ENCODE measurements at places on chromosomes 11 and 22.

GRCh38 chr11:66011785-66012303 is at the start of gene CST6:
CST6 (plus strand) TSS chr11:66012008; CDS start chr11:66012045, 37 bp downstream.
- peak; percentile 35 for DNase-seq

DNA sequence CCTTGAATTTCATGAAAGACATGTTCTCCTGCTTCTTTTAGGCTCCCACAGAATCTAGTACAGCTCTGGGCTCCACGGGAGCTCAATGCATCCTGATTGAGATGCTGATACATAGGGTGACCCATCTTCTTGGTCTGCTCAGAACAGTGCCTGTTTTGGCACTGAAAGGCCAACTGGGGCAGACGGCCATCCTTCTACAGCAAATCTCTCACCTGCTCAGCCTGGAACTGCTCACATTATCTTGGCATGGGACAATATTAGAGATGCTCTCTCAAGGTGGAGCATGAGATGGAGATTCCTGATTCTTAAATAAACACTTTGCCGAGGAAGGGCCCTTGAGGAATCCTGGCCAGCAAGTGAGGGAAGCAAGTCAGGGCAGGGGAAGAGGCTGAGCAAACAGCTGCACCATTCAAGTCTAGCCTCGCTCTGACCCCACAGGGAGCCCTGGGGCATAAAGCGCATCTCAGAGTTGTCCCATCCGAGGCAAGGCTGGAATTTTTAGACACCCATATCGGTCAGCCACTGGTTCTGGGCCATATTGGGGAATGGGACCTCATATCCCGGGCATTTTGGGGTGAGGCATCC is 58.4 kb upstream of the CSNK2A3 start:
- DNase-seq = no peak

DNA sequence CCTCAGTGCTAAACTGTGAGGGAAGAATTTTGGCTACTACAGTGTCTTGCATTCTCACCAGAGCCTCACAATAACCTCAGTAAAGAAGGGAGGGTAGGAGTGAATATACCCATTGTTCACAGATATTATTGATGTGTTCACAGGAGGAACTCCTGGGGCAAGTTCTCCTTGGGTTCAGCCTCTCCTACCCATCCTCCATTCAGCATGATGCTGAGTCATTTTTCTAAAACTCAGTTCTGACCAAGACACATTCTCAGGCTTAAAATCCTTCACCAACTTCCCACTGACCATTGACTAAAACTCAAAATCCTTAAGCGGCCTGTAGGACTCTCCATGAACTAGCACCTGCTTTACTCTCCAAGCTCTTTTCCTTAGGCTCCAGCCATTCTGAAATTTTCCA is 48.7 kb downstream of the SYTL2 start:
- DNase-seq = no peak

GRCh38 chr11:71476926-71477640 is 24.1 kb downstream of the NADSYN1 start:
- DNase-seq = no peak

DNA sequence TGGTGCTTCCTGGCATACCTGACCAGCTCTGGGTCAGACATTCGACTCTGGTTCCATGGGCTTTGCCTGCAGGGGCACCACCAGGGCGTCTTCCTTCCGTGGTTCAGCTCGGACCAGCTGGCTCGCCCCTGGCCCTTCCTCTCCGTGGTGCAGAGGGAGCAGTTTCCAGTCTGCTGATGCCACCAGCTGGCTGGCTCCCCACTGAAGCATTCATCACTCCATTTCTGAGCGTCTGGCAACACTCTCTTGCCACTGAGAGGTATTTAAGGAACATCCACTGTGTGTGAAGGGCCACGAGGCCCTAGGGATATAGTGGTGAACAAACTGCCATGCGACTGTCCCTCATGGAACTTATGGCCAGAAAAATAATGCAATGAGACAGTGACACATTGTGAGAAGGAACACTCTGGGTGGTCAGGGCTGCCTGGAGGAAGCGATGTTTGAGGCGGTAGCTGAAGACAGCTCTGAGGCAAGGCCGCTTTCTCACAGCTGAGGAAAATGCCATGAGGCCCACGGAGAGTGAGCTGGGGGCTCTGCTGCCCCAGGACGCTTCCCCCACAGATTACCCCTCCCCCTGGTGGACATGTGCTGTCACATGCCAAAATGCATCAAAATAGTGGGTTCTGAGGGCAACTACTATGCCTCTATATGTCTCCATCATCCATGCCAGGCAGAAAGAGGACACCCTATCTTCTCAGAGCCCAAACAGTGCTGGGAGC is 44.9 kb upstream of the ARFGAP3 start:
- DNase-seq = no peak

DNA sequence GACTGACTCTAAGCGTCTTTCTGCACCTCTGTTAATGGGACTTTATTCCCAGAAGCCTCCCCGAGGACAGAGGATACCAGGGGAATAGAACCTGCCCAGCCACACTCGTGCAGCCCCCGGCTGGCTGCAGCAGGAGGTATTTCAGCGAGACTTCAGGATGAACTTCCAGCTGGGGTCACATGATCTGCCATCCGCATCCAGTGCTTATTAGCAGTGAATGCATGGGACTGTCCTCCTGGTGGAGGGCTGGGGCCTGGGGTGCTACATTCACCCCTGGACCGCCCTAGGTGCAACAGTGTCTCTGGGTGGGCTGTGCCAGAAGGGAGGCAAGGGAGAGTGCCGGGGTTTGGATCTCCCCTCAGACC is 1.6 kb downstream of the DUSP8 start:
- DNase-seq = no peak

GRCh38 chr11:44857490-44858090 is 93.1 kb downstream of the TP53I11 start:
- DNase-seq = no peak

DNA sequence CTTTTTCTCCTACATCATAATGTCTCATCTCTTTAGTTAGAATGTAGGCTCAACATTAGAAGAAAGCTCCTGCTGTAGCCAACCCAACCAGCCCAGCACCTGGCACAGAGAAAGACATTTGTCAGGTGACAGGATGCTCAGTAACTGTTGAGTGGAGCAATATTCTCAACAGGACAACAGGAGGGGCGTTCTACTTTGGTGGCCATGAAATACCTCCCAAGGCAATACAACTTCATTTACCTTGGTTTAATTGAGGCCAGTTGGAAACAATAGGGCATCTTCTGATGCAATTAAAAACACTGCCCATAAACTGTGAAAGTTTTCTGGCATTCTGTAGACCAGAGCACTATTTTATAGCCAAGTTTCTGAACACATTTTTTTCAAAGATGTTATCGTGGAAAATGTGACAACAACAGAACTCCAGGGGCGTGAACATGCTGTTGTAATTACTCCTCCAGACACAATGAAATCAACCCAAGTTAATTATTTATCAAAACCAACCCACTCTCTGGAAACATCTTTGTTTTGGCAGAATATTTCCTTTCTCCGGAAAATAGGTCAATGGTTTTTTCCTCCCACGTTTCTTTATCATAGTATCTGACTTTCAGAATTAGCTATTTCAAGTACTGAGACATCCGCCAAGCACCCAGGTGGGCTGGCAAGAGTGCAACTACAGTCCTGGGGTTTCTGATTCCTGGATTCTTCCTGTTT is 538.1 kb downstream of the SOX6 start:
- DNase-seq = no peak

DNA sequence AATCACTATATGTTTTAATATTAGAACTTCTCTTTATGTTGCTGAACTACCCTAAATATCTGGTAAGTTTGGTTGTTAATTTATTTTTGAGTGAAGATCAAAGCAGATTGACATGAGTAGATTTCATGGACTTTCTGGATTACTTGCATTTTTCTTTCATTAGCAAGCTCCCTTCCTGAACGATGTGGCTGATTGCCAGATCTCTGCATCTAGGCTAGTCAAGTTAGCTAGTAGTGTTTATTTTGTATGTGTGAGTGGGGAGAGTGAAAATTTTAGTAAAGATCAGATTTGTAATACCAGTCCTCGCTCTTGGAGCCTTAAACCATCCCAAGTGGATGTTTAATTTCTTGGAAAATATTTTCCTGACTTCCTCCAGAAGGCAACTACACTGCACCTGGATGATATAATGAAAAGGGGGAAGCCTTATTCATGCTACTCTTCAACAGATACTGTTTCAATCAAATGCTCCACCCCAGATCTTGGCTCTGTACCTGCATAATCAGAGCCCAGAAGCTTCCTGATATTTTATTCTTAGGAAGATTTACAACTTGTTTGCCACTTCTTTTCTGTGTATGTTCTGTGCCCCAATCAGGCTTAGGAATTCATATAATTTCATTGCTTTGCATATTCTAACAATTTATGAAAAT is 143.2 kb upstream of the GRIA4 start:
- peak; percentile 66 for DNase-seq

DNA sequence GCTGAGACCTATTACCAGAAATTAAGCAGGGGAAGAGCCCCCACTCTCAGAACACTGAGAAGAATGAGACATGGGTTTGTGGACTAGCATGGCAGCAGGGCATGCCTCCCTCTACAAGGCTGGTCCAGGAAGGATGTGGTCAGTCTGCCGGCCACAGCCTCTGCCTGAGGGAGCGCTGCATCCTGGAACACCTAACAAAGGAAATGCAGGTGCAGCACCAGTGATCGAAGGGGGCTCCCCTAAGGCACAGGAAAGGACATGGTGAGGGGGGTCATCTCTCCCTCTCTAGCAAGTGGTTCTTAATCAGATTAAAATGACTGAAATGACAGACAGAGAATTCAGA is 40.6 kb upstream of the ARL14EP start:
- DNase-seq = no peak

GRCh38 chr22:24319451-24319850 is 48.8 kb downstream of the SPECC1L start:
- DNase-seq = no peak

- no peak for DNase-seq
These were observed 132.4 kb downstream of the RBFOX2 start for GRCh38 chr22:35896111-35896705.

DNA sequence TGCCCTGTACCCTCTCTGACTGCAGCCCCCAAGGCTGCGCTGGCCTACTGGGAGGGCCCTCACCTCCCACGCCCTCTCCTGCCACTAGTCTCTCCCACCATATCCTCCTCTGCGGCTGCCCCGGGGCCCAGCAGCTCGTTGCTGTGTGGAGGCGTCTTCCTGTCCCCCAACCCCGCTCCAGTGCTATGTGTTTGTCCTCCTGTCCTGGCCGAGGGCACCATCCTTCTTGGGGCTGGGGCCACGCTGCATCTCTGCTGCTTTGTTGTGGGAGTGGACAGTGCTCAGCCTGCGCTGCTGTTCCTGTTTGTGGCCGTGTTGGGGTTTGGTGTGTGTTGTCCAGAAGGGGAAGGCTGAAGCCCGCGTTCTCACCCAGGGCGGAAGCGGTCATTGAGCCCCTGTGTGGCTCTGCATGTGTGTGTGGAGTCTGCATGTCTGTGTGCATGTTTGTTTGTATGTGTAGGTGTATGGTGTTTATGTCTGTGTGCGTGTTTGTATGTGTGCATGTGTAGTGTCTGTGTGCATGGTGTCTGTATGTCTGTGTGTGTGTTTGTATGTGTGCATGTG is 15.7 kb downstream of the TPCN2 start:
- DNase-seq = no peak

DNA sequence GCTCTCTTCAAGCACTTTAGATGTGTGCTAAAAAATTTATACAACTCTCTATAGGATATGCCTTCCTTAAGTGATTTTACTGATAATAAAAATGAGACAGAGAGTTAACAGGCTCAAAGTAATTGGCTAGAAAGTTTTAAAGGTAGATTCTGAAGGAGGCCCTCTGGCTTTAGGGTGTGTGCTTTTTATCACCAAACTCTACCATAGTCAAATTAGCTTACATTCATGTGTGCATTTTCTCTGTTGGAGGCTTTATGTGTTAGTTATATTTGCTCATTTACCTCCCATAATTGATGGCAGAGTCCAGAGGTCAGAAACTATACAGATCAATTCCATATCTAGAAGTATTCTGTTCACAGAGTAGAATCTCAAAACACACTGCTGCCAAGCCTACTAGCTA is 317.5 kb downstream of the JRKL start:
- DNase-seq = no peak

GRCh38 chr11:10208131-10208575 is 85.9 kb downstream of the SBF2 start:
- peak; percentile 24 for DNase-seq

DNA sequence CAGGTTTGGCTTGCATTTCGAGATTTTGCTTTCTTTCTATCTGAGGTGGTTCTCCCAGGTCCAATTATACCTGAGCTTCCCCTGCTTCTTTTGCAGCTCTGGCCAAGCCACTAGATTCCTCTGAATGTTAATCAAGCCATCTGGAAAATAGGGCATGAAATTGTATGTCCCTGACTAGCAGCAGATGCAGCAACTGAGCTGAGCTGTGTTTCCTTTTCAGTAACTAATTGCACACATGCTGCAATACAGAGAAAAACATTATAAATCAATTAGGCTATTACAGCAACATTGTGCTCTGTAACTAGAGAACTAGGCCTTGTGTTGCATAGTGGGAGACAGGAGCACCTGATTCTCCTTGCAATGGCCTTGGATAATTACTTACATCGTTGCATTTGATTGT is 408.3 kb downstream of the ETS1 start:
- DNase-seq = no peak

DNA sequence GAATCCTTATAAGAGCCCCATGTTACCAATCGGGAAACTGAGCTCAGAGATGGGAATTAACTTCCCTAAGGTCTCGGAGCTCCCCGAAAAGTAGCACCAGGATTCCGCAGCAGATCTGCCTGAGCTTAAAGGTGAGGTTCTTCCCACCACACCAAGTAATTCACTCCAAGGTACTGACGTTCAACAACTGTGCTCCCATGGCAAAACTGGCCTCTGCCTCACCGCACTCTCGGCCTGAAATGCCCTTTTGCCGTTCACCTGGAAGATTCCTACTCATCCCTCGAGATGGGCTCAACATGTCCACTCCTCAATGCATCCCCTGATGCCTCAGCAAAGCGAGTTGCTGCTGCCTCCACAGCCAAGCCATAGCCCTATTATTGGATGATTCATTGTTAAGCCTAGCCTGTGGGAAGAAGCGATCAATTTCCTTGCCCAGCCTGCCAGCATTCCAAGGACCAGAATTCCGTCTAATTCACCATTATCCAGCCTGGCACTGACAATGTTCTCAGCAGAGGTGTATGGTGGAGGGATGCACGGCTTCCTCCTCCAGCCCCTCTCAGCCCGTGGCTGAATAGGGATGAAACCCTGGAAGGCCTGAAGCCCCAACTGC is 4.2 kb downstream of the PLAAT3 start:
- DNase-seq = no peak

- DNase-seq = no peak
These were observed 36.6 kb upstream of the GRAMD4 start for GRCh38 chr22:46583571-46583970.

- no peak for DNase-seq
These were observed 321.0 kb downstream of the DDX10 start for GRCh38 chr11:108985945-108986279.

- no peak for DNase-seq
These were observed 80.7 kb upstream of the PPARA start for GRCh38 chr22:46069521-46070214.

GRCh38 chr11:46560300-46560991 is 33.4 kb downstream of the AMBRA1 start:
- no peak for DNase-seq

GRCh38 chr11:67627441-67627811 is 2.3 kb downstream of the NUDT8 start:
- no peak for DNase-seq

- no peak for DNase-seq
These were observed 2.6 kb upstream of the DSCAML1 start for GRCh38 chr11:117799634-117800033.

- peak; percentile 54 for DNase-seq
These were observed 95.3 kb upstream of the FGF3 start for GRCh38 chr11:69914286-69915150.

All from trophoblast cell (in vitro differentiated cells and primary cell).